DMS 273 treated with DMSO at 0.1 percent for 48 hours (cell line): ENCODE measurements at places on chromosomes 11 and 22.

DNA sequence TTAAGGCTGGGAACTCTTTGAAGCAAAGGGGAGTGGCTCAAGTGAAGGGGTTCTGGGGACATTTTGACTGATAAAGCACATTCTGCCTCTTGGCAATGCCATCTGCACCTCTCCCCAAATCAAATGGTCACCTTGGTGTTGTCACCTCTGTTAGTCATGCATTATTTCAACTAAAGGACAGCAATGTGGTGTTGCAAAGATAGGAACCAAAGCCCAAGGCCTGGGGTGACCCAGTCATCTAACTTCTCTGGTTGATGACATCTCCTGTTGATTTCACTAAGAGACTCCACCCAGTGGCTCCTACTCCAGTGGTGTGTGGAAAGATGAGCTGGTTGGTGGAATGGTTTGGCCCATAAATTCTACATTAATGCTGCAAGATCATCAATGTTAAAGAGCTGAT is 7.8 kb upstream of the MS4A1 start:
- no peak for DNase-seq

- DNase-seq: no peak
Observed at GRCh38 chr11:2325123-2325522, 23.3 kb downstream of the TSPAN32 start.

- no peak for DNase-seq
Observed at GRCh38 chr22:33746501-33746928, 173.8 kb downstream of the LARGE1 start.

GRCh38 chr11:73295241-73295995 is 12.7 kb upstream of the ARHGEF17 start:
- DNase-seq: no peak

DNA sequence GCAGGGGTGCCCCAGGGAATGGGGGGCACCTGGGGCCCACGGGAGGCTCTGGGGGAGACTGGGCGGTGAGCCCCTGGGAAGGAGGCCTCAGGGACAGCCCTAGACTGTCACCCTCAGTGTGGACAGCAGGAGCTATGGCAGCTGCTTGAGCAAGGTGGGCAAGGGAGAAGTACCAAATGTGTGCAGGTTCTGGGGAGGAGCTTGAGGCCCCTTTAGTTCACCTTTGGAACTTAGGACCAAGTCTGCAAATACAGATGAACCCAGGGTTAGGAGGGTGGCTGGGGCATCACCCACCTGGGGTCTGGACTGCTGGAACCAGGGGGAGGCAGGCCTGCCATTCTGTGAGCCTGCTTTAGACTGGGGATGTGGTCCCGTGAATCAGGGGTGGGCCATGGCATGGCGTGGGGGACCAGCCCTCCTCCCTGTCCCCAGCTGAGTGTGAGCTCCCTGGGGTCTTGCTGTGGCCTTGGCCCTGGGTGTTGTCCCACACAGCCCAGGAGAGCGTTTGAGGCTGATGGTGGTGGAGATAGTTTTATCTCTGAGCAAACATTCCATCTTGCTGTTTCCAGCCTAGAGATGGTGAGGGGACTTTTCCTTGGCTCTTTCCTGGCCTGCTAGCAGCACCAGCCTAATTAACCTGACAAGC is 122.3 kb downstream of the KCNQ1 start:
- no peak for DNase-seq

- DNase-seq: no peak
Observed at GRCh38 chr11:73553266-73553665, 44.6 kb downstream of the FAM168A start.

DNA sequence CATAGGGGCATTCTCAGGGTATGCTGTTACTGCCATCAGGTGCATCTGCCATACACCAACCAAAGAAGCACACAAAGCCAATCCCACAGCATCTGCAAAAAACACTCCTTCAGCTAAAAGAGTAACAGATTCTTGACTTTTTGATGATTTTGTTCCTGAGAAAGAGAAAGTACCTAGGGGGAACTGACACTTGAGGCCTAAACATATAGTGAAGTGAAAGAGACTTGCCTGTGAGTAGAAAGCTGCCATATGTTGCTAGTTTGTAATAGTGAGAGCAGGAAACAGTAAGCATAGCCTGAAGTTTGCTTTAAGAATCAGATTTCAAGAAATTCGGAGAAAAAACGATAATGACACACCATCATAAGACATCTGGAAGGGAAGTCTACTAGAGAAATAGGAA is 97.9 kb upstream of the CTSC start:
- DNase-seq: no peak

- no peak for DNase-seq
Observed at GRCh38 chr11:71236836-71237475, 15.4 kb downstream of the SHANK2 start.

DNA sequence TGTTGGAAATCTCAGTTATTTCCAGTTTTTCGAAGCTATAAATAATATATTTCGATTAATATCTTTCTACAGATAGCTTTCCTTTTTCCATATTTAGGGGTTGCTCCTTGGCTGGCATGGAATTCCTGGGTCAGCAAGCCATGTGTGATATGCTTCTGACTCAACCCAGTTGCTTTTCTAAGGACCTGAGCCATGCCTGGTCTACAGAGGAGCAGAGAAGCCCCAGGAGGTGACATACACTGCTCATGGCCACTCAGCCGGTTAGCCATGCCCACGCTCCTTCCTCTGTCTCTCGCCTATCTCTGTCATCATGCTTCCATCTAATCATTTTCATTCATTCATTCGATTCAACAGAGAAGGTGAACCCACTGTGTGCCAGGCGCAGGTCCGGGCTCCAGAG is 23.2 kb upstream of the PDGFB start:
- DNase-seq: no peak

GRCh38 chr11:36411202-36411640 is 98.9 kb downstream of the TRAF6 start:
- DNase-seq: no peak

GRCh38 chr11:15471895-15472799 is 357.4 kb downstream of the INSC start:
- no peak for DNase-seq

DNA sequence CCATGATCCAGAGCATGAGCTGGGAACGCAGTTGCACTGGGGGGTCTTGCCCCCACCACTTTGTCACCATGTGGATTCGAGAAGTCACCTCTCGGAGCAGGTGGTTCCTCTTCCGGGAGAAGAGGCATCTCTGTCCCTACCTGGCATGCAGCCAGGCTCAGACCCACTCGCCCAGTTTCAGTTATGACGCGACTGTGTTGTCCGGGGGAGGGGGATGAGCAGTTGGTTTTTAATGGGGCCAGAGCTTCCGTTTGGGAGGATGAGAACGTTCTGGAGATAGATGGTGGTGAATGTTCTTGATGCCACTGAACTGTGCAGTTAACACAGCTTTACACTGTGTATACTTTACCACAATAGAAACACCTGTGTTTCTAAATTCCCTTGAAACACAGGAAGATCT is 41.5 kb downstream of the DHCR7 start:
- DNase-seq: no peak

GRCh38 chr22:46857142-46857884 is 94.9 kb downstream of the TBC1D22A start:
- no peak for DNase-seq

DNA sequence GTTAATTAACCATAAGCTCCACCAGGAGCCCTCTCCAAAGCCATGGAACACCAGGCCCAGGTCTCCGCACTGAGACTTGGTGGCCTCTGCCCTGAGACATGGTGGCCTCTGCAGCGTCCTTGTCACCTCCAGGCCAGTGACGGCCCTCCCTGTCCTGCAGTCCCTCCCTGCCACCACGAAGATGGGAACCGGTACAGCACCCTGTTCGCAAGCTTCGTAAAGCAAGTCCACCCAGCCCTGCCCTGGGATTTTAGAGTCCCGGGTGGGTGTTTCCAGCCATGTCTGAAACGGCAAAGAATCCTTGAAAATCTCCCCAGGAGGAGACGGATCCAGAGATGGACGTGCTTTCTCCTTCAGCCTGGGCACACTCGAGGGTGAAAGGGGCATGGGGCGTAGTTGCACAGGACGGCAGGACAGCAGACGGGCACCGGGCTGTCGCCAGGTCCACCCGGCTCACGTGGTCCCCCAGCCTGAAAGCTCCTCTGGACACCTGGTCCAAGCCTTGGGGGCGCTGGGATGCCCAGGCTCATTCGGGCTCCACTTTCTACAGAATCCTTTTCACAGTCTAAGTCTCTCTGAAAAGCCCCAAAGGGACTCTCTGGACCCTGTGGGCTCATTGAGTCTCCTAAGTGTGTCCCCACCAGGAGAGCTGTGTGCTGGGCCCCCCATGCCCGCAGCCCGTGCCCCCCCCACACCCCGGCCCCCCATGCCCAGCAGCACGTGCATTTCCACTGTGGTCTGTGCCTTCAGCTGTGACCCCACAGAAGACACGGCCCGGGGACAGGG is 456.2 kb downstream of the BRD1 start:
- no peak for DNase-seq

DNA sequence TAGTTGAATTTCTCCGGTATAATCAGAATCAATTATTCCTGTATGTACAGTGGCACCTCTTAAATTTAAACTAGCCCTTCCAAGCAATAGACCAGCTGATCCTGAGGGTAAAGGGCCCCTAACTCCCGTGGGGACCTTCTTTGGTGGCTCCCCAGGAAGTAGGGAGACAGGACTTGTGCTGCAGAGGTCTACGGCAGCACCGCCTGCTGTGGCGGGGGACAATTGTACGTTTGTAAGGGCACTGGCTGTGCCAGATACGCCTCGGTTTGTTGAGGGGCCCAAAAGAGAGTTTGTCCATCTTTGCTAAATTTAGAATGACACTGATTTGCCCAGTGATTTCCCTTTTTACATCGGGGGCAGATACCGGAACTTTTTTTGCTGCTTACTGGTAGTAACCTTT is 5.9 kb upstream of the DNAJB13 start:
- DNase-seq: no peak

DNA sequence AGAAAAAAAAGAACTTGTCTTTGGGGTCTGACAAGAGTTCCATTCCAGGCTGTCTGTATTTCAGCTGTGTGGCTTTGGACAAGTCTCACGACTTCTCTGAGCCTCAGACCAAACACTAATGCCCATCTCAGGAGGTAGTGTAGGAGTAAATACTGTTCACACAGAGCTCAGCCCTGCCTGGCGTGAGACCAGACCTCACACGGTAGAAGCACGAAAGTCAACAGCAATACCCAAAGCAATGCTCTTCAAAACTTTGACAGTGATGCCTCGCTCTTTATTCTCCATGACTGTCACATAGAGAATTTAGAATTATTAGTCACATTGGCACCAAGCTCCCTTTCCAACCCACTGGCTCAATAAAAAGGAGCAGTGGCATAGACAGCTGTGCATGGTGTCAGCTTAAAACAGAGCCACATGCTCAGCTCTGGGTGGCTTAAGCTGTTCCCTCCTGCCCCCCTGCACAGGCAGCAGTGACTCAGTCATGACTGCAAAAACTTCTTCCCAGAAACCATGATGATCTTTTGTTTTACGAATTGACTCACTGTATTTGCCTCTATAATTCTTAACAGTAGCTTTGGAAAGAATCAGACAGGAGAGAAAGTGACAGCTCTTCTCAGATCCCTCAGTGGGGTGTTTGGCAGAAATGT is 74.0 kb upstream of the PHF21B start:
- DNase-seq: no peak

- no peak for DNase-seq
Observed at GRCh38 chr11:7347611-7348431, 96.1 kb downstream of the SYT9 start.

DNA sequence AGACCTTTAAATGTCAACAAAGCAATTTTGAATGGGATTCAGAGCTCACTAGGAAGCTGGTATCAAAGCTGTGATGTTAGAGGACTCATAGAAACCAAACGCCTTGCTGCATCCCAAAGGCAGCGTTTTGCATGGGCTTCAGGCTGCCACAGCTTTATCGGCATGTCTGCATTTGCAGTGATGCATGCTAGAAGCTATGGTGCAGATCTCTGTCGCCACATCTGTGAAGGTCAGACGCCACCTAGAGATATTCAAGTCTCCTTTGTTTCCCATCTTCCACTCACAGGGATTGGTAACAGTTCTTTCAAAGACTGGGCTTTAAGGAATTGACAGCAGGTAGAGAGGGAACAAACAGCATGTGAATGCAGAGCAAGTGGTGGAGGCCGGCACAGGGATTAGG is 47.8 kb downstream of the NTM start:
- DNase-seq: no peak

DNA sequence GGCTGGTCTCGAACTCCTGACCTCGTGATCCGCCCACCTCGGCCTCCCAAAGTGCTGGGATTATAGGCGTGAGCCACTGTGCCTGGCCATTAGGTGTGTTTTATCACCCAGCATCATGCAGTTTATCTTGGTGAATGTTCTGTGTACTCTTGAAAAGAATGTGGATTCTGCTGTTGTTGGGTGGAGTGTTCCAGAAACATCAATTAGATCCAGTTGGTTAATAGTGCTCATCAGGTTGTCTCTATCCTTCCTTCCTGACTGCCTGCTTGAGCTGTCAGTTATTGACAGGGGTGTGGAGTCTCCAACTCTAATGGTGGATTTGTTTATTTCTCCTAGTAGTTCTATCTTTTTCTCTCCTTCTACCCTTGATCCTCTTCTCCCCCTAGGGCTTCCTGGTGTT is 30.2 kb upstream of the PPP6R3 start:
- DNase-seq: no peak

- DNase-seq: no peak
Observed at GRCh38 chr11:122240638-122241037, 124.6 kb upstream of the BLID start.

- no peak for DNase-seq
Observed at GRCh38 chr11:115132436-115133228, 371.6 kb downstream of the CADM1 start.

DNA sequence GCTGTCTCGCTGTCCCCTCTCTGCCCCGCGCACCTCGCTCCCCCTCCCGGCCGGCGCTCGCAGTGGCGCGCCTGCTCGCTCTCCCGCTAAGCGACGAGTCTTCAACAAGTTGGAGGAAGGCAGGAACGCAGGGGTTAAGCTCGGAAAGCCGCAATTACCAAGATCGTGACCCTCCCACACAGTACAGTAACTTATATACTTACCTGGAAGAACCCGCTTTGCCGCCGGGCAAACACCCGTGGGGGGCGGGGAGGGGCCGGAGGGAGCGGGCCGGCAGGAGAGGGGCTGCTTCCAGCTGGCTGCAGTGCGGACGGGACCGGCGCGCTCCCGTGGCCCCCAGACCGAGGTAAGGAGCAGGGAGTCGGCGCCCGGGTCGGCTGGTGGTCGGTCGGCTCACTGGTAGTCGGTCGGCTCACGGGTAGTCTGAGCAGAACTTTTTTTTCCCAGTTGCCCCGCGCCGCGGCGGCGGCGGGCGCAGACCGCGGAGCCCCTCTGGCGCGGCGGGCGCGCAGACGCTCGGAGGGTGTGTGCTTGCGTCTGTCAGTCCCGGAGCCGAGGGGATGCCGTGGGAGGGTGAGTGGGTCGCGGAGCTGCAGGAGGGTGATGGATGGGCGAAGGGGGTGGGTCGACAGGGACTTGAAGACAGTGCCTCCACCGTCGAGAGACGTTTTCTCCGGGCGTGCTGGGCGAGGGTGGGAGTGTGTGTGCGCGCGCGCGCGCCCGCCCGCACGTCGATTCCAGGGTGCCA is 101.2 kb upstream of the HSD17B12 start:
- no peak for DNase-seq

DNA sequence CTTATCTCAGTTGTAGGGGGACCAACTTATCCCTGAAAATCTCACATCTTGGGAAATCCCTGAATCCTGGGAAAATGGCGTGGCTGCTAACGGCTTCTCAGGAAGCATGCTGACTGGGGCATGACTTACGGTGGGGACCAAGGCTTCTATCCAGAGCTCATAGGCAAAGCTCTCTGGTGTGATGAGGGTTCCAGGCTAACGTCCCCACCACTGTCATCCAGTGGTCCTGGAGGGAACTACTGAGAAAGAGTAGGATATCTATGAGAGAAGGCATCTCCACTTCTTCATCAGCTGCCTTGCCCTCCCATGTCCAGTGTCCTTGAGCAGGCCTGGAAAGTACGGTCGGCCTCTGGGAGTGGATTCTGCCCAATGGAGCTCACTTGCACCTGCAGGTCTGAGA is 210.4 kb upstream of the B3GAT1 start:
- DNase-seq: no peak

- no peak for DNase-seq
Observed at GRCh38 chr22:27629908-27630673, 171.5 kb downstream of the MN1 start.
